Central memory CD8-positive, alpha-beta T cell (primary cell): ENCODE measurements at places on chromosomes 3 and 15.

GRCh38 chr15:32096916-32097617 is 66.8 kb downstream of the CHRNA7 start:
- no peak for DNase-seq

GRCh38 chr15:88876573-88876972 is 18.8 kb downstream of the HAPLN3 start:
- DNase-seq: no peak

DNA sequence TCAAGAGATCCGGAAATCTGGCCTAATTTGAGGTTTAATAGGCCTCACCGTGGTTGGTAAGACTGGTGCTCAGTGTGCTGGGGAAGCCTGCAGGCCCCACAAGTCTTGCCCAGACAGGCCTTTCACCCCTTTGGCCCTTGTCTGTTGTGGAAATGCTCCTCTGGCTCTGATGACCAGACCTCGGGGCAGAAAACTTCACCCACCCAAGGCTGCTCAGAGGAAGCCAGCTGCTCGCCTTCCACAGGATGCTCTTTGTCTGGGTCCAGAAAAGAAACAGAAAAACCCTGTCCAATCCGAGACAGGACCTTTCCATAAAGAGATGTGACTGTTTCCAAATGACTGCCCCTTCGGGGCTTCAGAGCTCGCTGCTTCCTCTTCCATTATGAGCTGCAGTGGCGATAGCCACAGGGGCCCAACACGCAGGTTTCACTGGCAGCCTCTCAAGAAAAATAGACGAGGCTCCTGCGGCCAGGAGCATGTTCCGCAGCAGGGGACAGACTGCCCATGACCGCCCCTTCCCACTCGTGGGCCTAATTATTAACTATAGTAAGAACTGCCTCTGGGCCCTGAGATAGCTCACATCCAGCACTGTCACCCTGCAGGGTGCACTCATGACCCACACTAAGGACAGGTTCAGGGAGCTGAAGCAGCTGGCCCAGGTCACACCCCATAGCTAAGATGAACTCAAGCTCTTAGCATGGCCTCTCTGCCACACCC is 6.8 kb upstream of the SNX22 start:
- DNase-seq: no peak

DNA sequence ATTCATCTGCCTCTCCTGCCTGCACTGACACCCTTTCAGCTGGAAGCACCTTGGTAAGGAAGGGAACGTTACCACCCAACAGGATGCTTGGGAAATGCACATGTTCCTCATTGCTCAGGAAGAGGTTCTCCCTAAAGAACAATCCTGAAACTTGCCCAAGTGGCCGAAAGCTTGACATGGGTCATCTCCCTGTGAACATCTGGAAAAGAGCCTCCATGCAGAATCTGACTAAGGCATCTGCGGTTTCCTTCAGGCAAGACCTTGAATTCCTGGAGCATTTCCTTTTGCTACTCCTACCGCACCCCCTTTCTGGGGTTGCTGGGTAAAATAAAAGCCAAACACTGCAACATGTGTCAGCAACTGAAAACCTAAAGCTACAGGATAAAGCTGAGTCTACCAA is 68.7 kb upstream of the SNRK start:
- DNase-seq: no peak

DNA sequence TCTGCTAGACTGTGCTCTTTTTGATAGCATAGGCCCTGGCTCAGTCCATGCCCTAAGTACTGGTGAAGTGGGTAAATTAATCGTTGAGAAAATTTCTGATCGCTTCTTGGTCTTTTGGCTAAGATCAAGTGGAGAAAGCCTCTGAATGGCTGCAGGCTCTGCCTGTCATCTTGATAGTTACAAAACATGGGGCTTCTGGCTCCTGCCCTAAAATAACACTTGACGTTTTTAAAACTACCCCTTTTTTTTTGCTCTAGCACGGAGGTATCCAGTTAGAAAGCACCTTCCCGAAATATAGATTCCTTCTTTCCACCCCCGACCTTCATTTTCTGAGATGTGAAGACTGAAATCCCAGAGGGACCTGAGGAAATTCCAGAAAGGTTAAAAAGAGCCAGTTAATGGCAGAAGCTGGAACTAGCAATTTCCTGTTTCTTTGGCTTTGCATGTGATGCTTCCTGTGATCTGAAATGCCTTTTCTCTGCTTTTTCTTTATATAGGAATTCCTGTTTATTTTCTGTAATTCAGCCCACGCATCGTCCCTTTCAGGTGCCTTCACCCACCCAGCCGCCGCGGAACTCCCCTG is 799 bp upstream of the C2CD4B start:
- no peak for DNase-seq

DNA sequence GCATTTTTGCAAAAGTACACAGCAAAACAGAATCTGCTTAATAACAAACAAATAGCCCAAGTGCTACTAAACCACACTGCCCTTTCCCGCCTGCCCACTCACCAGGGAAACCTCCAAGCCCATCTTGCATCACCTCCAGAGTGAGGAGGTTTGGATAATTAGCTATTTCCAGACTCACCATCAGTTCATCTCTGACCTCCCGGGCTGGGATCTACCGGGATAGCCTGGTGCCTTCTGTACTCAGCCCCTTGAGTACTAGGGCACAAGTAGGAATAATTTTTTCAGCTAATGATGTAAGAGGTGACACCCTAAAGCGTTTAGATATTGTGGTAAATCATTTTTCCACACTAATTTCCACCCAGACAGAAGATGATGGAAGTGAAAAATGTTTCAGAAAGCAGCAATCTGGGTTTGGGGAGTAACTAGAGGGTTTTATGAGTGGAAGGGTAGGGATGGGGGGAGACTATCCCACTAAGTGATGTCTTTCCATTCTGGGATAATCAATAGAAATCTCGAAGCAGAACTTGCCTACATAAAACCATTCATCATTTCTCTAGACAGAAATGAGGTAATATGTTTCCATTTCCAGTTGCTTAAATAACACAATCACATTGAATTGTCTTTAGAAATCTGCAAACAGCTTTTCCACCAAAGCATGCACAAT is 40.9 kb downstream of the TAFA4 start:
- no peak for DNase-seq

GRCh38 chr15:70128414-70129140 is 30.9 kb upstream of the TLE3 start:
- no peak for DNase-seq

- DNase-seq: no peak
These were observed 33.2 kb upstream of the POU1F1 start for GRCh38 chr3:87309601-87310000.

DNA sequence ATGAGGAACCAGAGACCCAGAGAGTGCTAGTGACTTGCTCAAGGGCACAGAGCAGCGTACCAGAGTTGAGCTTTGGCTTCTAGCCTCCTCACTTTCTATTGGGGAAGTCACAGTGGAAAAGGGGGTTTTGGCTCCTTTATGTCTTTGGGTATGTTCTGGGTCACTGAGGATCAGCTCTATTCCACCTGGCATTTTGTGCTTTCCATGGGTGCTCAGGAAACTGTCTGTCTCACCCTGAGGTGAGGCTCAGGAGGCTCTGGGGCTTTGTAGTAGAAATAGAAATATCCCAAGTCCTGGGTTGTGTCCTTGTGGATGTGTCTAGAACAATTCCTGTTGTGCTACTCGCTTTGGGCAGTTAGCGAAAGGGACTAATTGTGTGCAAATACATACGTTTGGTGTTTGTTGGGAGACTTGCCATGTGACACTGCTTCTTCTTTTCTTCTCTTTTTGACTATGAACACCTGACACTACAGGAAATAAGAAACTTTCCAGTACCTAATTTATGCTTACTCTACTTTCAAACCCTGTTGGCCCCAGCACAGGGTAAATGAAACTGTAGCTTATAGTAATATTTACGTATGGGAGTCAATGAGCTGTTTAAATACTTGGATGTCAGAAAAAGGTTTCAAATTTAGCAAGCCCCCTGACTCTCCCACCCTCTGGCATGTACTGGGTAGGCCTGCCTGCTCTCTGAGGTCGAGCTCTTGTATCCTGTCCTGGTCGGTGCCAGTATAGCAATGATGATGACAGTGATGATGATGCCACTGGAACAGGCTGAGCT is 35.6 kb downstream of the SMAD3 start:
- no peak for DNase-seq
